ENCODE measurements at places on chromosomes 1 and 21.

DNA sequence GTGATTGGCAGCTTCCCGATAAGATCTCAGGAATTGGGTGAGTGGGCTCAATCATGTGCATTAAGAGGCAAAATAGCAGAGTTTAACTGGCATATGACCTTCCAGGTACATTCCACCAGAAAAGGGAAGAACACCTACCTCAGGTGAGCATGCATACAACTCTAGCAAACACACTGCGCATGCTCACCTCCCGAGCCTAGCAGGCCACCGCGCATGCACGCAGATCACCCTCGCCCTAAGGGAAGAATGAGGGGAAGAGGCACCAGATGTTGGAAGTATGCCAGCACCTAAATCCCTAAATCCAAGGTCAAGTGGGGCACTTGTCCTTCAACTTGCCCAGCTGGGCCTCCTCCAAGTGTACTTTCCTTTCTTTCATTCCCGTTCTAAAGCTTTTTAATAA, 23.6 kb upstream of the CBR3 start:
- DNase-seq: no peak

- DNase-seq: no peak
These were observed at the start of gene TMEM269 for GRCh38 chr1:42784946-42785693. Gene TMEM269 (plus strand): TSS chr1:42784991. CDS start chr1:42789894, 4,903 bp downstream.

- no peak for DNase-seq
These were observed 74.0 kb upstream of the ARHGEF16 start for GRCh38 chr1:3380469-3380868.

DNA sequence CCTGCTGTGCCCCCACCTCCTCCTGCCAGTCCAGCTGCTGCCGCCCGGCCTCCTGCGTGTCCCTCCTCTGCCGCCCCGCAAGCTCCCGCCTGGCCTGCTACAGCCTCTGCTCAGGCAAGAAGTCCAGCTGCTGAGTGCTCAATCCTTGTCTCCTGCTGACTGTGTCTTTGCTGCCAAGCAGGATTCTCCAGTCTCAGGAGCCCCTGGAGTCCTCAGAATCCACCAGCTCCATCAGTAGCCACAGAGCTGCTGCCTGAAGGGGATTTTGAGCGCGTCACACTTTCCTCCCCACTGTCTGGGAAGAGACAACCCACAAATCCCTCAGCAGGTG, 973 bp downstream of the KRTAP10-11 start:
- no peak for DNase-seq

GRCh38 chr1:87829360-87829759, 500.7 kb downstream of the LMO4 start:
- DNase-seq: no peak

DNA sequence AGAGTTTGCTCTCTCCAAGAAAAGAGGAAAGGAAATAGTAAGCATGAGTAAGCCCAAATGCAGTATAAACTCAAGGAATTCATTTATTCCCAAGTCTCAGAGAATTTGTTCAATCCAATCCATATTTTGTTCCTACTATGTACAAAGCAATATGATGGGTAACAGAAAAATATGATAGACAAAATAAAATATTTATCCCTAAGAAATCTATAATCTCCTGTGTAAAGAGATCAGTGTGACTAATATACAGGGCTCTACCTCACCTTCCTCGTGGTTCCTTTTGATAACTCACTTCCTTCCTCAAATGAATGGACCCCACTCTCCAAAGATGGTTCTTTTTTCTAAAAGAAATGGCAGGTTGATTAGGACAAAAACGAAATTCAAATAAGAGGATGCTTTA, 7.6 kb downstream of the CLSPN start:
- no peak for DNase-seq

- DNase-seq: no peak
These were observed 48.9 kb downstream of the C4BPA start for GRCh38 chr1:207152792-207153468.

- no peak for DNase-seq
These were observed 116.5 kb downstream of the ZP4 start for GRCh38 chr1:237774246-237774645.

GRCh38 chr1:247334378-247335133, 2.9 kb upstream of the ZNF496 start:
- no peak for DNase-seq

- no peak for DNase-seq
These were observed 87.4 kb upstream of the MACF1 start for GRCh38 chr1:39116860-39117728.

- no peak for DNase-seq
These were observed 50.9 kb downstream of the S100B start for GRCh38 chr21:46553993-46554392.

DNA sequence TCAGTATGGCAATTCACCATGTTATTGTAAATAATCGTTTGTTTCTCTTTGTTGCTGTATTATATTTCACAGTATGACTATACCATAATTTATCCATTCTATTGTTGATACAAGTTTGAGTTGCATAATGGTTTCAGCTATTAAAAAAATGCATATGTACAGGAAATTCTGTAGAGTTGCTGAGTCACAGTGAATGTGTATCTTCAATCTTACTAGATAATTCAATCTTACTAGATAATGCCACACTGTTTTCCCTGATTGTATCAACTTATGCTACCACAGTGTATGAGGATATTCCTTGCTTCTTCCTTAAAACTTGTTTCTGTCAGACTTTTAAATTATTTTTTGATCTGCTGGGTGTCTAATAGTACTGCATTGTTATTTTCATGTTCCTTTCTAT, 3.5 kb upstream of the COA6 start:
- DNase-seq: peak; percentile 20

- DNase-seq: peak; percentile 36
These were observed 518.7 kb downstream of the PTPRC start for GRCh38 chr1:199157494-199157893.

- DNase-seq: no peak
These were observed 163.6 kb downstream of the ST6GALNAC3 start for GRCh38 chr1:76238094-76238628.

DNA sequence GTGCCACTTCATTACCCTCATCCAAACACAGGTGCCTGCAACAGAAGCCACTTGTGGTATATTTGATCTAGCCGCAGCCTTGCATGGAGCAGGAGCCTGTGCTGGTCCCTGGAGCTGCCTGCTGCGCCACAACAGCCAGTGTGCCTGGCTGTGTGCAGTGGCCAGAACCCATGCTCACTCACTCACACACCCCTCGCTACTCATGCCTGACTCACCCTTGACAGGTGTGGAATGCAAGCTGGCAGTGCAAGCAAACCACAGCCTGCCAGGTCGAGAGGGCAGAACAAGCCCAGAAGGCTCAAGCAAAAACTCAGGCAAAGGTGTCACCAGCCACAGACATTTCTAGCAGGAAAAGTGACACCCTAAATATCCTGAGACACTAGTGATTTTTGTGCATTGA, 1510.9 kb downstream of the KCNT2 start:
- peak; percentile 58 for DNase-seq

DNA sequence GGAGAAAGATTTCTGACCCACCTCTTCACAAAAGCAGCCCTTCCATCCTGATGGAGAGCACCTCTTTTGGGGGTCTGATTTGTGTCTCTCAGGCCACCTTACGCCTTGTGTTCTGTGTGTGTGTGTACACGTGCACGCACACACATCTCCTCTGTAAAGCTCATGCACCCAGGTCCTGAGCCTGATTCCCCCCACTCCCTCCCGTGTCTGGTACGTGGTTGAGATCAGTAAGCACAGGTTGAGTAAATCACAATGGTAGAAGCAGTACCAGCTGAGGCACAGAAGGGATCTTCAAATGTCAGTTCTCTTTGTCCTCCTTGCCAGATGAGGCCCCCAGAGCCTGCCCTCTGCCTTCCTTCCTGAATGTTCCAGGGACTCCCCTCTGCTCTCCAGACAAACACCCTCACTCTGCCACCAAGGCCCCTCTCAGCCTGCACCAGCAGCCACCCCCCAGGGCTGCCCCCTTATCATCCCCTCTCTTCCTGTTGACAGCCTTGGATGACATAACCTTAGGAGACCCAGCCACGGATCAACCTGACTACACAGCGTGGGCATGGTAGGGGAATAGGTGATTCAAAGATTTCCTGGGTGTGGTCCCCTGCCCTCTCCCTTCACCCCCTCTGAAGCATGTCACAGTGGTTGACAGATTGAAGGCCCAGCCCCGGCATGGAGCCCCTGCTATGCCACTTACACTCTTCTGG, 112.8 kb downstream of the HIVEP3 start:
- DNase-seq: no peak

DNA sequence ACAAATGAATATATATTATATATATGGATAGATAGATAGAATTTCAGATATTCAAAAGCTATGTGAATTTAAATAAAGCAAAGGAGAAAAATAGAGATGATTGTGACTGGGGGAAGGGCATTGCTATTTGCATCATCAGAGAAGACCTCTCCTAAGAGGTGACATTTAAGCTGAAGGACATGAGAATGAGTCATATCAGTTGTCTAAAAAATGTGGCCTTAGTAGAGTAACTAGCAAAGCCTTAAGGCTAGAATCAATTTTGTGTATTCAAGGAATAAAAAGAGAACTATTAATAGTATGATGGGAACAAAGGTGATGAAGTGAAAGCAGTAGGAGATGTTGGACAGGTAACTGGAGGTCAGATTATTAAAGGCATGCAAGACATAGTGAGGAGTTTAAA, 34.8 kb upstream of the SLC35F3 start:
- no peak for DNase-seq

DNA sequence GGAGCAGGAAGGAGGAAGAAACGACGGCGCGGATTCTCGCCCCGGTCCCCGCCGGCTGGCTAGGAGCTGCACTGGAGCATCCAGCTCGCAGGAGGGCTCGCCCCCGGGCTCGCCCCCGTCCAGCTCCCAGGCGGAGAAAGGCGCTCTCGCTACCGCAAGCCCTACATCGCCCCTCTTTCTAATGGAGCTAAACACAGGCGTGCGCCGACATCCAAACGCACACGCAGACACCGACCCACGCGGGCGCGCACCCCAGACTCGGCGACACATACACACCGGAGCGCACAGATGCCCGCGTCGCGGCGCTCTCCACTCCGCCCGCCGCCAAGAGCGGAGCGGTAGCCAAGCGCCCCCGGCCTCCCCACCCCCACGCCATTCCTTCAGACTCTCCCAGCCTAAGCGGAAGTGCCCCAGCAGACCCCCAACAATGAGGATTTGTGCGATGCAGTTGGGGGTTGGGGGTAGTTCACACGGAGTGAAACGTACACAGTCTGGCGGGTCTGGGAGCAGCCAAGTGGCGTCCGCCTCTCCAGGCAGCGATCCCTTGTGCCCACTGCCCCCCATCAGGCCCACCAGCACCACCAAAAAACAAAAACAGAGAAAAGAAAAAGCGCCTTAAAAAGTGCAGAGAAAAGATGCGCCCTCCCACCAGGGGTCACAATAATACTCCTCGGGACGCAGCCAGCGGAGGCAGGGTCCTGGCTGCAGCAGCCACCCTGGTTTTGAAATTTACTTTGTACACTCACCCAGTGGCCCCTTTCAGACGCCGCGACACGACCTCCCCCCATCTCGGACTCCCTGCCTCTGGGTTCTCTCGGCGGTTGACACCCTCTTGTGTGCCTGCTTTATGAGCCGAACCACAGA, 1.4 kb downstream of the DAB1 start:
- no peak for DNase-seq

GRCh38 chr1:7302873-7303272, 468.2 kb upstream of the VAMP3 start:
- DNase-seq: no peak

DNA sequence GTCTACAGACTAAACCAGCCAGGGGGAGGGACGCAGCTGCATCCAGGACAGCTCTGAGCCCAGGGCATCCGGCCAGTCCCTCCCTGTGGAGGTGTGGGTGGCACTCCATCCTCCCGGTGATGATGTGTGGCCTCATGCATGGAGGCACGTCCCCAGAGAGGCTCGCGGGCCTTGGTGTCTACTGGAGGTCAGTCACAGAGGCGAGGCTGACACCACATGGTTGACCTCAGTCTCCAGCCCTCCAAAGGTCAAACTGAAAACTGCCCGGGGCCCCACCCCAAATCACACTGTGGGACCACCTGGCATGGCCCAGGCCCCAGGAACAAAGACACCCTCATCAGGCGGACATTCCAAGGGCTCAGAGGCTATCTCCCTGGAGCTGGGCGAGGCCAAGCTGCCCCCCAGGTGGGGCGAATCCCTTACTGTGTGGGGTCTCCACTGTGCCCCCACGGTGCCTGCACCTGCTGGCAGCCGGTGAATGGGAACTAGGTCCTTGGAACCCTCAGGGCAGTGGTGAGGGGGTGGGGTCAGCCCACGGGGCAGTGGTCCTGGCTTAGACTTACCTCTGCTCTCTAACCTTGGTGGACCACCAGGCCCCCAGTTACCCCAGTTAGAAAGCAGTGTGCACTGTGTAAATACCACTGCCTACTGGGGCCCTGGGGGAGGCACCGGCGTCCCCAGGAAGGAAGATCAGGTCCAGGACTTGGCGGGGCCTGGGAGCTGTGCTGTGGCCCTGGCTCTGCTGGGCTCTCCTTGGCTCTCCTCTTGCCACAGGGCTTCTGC, 49.1 kb downstream of the TRPM2 start:
- no peak for DNase-seq

DNA sequence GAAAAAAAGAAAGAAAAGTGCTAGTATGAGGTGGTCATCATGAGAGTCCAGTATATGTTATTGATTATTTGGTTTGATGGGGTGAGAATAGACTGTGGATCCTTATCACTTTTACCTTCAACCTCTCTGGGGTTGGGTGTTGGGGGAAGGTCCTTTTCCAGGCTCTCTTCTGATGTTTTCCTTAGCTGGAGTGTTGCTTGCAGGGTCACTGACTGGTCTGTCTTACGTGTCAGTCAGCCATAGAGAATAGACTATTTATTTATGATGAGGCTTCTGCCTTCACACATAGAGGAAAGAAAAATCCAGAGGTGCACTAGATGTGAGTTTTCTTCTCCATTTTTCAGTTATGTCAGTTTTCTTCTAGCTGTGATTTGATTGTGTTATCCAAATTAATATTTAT, 36.5 kb downstream of the MAP3K21 start:
- DNase-seq: no peak

GRCh38 chr21:29025328-29025713, 853 bp downstream of the USP16 start:
- peak; percentile 17 for DNase-seq

- no peak for DNase-seq
These were observed 399.2 kb downstream of the PTBP2 start for GRCh38 chr1:97120806-97121205.

- no peak for DNase-seq
These were observed 57.9 kb upstream of the ADORA3 start for GRCh38 chr1:111561328-111561727.

DNA sequence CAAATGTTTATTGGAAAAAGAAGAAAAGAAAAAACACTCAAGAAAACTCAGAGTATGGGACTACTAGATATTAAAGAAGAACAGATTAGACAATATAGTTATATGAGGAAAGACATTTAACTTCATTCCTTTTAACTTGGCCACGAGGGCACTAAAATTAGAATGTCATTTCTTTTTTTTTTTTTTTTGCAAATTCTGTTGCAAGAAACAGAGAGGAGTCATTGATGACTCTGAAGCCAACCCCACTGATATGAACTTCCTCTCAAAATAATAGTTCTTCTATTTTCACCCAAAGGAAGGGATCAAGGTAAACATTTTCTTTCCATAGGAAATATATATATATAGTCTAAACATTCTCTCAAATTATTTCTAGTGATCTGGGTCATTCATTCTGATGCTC, 24.6 kb upstream of the PEX19 start:
- DNase-seq: no peak

DNA sequence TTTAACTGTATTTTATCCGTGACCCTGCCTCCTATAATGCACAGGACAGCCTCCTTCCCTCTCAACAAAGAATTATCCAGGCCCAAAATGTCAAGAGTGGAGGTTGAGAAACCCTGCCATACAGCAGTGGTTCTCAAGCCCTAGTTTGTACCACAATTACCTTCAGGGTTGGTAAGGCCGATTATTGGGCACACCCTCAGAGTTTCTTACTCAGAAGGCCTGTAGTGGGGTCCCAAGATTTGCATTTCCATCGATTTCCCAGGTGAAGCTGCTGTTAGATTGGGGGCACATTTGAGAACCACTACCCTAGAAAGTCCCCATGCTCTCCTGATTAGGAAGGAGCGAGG, 400 bp upstream of the PGBD2 start:
- DNase-seq: no peak

Measured in RWPE1 (cell line).